ENCODE measurements at places on chromosomes 2 and 18. TPM values are rescaled to one million over a fixed set of nuclear protein-coding genes. Genes with fewer than 3 reads are reported as not detected.

DNA sequence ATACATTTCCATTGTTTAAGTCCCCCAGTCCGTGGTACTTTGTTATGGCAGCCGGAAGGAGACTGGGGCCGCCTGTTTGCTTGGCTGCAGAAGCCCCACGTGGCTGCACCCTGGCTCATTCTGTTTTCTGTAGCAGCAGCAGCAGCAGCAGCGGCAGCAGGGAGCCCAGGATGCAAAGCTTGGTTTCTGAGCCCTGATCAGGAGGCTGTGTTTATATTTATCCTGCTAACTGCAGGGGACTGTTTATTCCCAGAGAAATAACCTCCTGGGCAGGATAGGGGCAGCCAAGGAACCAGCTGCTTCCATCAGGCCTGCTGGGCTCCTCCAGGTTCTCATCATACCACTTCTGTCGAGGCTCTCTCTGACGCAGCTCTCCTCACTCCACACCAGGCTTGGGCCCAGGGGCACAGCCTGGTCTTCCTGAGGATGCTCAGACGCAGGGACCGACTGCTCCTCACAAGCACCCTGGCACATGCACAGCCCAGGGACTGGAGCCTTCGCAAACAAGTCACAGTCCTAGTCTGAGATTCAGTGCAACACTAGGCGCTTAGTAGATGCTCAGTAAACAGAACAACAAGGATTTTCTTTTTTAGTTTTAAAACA, 139.0 kb downstream of the MSH2 start:
- no peak for DNase-seq

GPR75 gene
- 2.6 TPM for total RNA-seq

GRCh38 chr2:83630351-83630750, 828.7 kb downstream of the SUCLG1 start:
- DNase-seq, result no peak

DUSP2 gene
- total RNA-seq, result 2.3 TPM

- DNase-seq, result peak; percentile 64
Measured at GRCh38 chr18:2987876-2988790, 24.8 kb downstream of the LPIN2 start.

- no peak for DNase-seq
Measured at GRCh38 chr2:236717729-236718128, 148.1 kb downstream of the ACKR3 start.

DNA sequence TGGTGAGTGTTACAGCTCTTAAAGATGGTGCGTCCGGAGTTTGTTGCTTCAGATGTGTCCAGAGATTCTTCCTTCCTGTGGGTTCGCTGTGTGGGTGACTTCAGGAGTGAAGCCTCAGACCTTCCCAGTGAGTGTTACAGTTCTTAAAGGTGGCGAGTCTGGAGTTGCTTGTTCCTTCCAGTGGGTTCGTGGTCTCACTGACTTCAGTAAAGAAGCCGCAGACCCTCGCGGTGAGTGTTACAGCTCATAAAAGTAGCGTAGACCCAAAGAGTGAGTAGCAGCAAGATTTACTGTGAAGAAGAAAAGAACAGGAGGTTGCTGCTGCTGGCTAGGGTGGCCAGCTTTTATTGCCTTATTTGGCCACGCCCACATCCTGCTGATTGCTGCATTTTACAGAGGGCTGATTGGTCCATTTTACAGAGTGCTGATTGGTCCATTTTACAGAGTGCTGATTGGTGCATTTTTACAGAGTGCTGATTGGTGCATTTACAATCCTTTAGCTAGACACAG, 34.0 kb upstream of the SPTBN1 start:
- DNase-seq, result no peak

- no peak for DNase-seq
Measured at GRCh38 chr2:178946494-178946893, 103.4 kb downstream of the CCDC141 start.

- DNase-seq, result peak; percentile 81
Measured at GRCh38 chr18:8747440-8747937, 42.1 kb downstream of the MTCL1 start.

NR4A2 gene
- not detected for total RNA-seq

SERPINB11 gene
- not detected for total RNA-seq

- no peak for DNase-seq
Measured at GRCh38 chr2:175874291-175874690, 127.8 kb downstream of the LNPK start.

ALPG gene
- not detected for total RNA-seq

ZC3H6 gene
- total RNA-seq, result 3.0 TPM

GRCh38 chr2:205642599-205643356, 39.5 kb upstream of the NRP2 start:
- DNase-seq, result no peak

DNA sequence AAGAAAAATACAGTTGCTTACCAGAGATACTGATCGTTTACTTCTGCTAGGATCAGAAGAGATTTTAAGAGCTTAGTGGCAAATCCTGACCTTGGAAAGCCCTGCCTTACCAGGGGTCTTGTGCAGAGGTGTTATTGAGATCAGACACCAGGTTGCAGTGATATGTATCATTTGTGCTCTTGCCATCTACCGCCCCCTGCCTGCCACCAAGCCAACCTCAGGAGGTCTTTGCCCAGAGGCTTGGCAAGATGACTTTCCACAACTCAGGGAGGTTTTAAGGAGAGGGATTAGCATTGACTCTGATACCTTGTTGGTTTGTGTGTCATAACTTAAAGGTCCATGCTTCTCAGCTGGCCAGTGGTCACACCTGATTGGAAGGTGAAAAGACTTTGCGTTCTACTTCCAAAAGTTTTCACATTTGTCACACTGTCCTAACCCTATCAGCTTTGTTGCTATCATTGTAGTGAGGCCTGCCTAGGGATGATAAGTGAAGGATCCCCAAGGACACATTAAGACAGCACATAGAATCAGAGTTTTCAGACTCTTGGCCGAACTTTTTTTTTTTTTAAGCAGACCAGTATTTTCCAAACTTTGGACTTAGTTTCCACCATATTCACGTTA, 46.2 kb upstream of the MGAT5 start:
- DNase-seq, result peak; percentile 76

- DNase-seq, result no peak
Measured at GRCh38 chr2:68776124-68776523, 41.5 kb downstream of the ARHGAP25 start.

TTR gene
- not detected for total RNA-seq

Measured in fibroblast of villous mesenchyme (primary cell).